ENCODE measurements at places on chromosomes 4 and X.

GRCh38 chrX:18698737-18699650 is 8.5 kb upstream of the PPEF1 start:
- no peak for DNase-seq

DNA sequence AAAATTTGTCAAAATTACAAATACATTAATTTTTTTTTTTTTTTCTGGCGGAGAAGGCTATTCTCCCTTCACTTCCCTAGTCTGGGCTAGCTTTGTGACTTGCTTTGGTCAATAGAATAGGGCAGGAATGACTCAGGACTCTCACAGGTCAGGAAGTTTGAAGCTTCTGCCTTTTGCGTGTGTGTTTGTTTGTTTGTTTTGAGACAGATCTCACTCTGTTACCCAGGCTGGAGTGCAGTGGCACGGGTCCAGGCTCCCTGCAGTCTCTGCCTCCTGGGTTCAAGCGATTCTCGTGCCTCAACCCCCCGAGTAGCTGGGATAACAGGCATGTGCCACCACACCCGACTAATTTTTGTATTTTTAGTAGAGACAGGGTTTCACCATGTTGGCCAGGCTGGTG is 55.9 kb upstream of the USP9X start:
- DNase-seq = no peak

- no peak for DNase-seq
Measured at GRCh38 chr4:46870411-46870810, 38.6 kb downstream of the COX7B2 start.

DNA sequence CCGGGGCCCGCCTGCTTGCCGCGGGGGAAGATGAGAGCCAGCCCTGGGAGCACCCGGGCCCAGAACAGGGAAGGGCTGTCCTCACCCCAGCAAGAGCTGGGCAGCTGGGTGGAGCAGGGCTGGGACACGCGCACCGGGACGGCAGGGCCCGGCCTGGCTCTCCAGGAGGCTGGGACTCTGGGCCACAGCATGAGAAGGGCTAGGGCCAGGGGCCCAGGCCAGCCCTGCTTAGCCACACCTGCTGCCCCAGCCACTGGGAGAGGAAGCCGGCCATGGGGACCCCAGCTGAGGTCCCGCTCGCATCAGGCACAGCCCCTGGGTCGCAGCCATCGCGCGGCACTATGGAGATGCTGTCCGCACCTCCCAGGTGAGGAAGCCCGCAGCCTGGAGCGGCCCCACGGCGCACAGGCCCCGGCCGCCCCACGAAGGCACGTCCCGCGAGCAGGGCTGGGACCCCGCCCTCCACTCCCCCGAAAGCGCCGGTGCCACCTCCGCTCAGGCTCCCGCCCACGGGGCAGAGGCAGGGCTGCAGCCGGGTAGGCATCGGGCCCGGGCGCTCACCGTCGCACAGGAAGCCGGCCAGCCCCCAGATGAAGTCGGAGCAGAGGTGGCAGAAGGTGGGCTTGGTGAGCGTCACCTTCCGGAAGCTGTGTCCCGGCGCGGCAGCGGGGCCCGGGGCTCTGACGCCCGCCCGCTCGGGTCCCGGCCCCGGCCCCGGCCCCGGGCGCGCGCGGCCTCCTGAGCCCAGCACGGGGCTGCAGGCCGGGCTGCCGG is 531 bp downstream of the DGKQ start:
- no peak for DNase-seq

GRCh38 chr4:122896270-122896669 is 26.1 kb downstream of the NUDT6 start:
- DNase-seq = no peak

GRCh38 chrX:128057421-128057820 is 5.2 kb upstream of the ACTRT1 start:
- no peak for DNase-seq

DNA sequence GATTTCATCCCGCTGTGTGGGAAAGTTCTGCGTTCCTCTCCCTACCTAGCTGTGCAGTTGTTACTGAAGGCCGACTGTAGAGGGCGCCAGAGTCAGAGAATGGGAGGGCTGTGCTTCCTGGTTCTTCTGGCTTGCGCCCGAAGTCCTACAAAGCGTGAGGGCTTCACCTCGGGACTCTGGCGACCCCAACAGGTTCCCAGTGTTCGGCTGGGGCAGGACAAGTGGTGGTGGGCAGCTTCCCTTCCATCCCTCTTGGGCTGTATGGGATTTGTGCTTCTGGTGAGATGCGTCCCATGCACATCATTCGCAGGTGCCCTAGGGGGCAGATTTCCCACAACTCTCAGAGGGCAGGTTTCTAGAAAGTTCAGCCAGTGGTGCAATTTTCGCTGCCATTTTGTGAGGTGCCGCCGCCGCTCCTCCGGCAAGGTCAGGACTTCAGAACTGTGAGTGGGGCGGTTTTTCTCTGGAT is 27.3 kb downstream of the CT45A1 start:
- no peak for DNase-seq

DNA sequence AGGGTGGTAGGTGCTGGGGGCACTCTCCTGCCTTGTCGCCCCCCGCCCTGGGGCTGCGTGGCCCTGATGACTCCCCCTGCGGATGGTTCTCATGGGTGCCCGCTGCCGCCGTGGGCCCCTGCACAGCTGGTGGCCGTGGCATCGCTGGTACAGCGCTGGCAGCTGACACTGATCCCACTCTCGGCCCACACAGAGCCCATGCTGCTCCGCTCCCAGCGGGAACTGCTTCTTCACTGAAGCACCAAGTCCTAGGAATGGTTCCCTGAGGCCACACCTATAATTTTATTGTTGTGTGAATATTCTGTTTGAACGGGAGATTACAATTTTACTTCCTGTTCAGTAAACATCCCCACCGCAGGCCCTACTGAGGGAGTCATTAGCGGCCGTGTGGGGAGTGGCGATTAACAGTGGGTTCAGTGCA is 138.6 kb upstream of the NKX1-1 start:
- no peak for DNase-seq

All from ascending aorta (tissue), 2 donors.